Stimulated activated CD4-positive, alpha-beta T cell treated with anti-CD3 and anti-CD28 coated beads, Interleukin-1b, Interleukin-23, amount 100 ng/mL, for 48 hours (primary cell): ENCODE measurements at places on chromosomes 3 and 15.
A peak's percentile ranks its signal among the peaks of the same experiment; 100 is the strongest.

DNA sequence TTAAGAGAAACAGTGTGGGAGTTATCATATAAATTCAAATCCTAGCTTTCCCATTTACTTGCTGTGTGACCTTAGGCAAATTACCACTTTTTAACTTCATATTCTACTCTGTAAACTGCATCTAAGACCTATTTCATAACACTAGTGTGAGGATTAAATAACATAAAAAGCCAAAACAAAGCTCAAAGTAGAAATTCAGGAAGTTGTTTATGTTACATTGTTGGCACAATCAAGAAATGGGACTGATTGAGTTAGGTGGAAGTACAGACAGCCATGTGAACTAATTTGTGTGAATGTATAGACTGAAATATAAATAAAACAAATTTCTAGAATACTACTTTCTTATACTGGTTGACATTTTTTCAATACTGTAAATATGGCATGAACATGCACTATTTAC is 131.7 kb downstream of the STAG1 start:
- DNase-seq: no peak

- no peak for DNase-seq
Observed at GRCh38 chr15:64398575-64398974, 10.9 kb downstream of the TRIP4 start.

GRCh38 chr3:59566481-59566975 is 516.7 kb upstream of the CFAP20DC start:
- DNase-seq: peak; percentile 51

- no peak for DNase-seq
Observed at GRCh38 chr15:64134345-64134829, 17.1 kb upstream of the SNX22 start.

DNA sequence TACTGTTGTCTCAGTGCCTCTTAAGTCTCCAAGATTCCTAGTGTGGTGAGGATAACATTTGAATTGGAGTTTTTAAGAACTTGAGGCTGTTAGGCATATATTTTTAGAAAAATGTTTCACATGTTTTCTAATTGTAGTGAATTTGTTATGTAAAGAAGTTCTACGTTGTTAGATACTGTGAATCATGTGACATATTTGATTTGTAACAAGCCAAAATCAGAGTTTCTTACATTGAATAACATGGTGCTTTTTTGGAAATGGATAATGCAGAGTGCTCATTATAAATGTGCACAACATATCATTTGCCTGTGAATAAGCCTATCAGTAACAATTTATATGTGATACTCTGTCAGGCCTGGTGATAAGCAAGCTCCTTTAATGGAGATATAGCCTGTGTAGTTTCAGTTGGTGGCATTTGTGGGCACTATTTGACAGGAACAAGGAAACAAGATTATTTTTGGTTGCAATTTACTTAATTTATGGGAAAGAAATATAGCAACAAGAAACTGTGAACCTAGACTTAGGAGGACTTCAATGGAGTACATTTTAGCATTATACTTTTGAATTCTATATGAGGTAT is 328.8 kb downstream of the ARPP21 start:
- DNase-seq: no peak

GRCh38 chr3:3586843-3587646 is 212.2 kb upstream of the LRRN1 start:
- DNase-seq: no peak

DNA sequence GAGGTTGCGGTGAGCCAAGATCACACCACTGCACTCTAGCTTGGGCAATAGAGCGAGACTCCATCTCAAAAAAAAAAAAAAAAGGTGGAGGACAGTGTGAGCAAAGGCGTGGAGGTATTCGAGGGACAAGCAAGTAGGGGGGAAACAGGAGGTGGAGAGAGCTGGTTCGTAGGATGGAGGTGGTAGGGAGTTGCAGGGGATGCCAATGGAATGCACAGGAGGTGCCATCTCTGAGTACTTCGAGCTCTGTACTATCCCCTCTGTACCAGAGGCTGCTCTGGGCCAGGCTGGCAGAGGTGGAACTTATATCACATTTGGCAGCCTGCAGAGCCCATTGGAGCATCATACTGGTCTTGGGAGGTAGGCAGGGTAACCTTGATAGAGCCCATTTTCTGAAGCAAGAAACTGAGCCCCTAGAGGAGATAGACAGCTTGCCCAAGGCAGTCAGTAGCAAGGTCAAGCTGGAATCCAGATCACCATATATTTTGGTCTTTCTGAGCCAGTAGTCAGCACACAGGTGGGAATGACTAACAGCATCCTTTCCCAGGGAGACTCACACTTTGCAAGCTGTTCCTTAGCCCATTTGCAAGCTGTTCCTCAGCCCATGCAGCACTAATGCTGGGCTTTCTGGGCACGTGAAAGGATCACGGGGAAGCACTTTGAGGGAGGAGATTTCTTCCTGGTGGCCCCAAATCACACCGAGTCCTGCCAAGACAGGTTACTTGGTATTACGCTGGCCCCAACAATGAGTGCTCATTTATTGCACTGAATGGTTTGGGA is 9.2 kb upstream of the CCDC33 start:
- DNase-seq: no peak

GRCh38 chr15:65939901-65940617 is 70.8 kb downstream of the RAB11A start:
- DNase-seq: no peak

- DNase-seq: no peak
Observed at GRCh38 chr3:178631950-178632349, 95.7 kb downstream of the KCNMB2 start.

GRCh38 chr15:58457466-58457965 is 25.7 kb downstream of the LIPC start:
- DNase-seq: peak; percentile 38

GRCh38 chr3:126380011-126380768 is 14.5 kb upstream of the CFAP100 start:
- no peak for DNase-seq

DNA sequence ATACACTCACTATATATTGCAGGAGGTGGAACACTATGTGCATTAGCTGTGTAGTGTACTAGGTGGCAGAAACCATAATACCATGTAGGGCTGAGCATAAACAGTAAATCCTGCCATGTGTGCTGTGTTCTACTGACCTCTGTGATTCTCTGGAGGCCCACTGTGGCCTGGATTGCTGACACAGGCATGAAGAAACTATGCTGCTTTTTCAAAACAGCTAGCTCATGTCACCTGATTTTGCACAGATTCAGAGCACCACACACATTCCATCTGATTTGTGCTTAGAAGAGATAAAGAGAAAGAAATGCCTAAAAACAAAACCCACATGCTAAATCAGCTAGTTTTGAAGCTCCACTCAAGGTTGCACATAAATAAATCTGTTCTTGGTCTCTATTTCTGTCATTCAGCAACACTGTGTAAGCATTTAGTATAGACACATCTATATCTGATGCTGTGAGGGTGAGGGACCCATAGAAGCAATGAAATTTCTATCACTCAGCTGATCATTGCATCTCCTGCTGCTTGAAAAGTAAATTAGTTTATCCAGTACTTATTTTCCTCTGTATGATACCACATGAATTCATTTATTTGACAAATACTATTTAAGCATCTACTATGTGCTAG is 1007.7 kb upstream of the SEMA6D start:
- no peak for DNase-seq

DNA sequence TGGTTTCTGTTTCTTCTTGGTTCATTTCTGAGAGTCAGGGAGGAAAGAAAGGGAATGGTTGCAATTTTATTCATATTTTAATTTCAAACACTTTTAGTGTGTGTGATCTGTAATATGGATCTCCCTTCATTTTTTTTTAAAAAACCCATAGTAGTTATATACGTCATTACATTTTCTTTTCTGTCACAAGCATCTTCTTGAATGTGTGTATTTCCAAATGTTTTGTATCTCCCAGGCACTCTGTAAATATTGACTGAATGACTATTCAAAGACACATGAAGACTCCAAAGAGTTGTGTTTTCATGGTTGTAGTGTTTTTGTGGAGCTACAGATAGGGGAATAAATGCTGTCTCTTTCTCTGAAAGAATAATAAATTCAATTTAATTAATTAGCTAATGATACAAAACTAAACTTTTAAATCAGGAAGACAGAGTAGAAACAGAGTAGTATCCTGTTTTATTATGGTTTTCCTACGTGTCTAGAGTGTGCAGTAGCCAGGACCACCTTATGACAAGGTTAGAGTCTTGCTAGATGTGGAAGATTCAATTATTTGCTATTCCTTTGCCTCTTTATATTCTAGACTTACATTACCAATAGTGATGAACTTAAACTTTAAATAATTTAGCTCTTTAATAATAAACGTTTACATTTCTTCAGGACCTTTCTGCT is 35.5 kb downstream of the NECTIN3 start:
- no peak for DNase-seq

- DNase-seq: no peak
Observed at GRCh38 chr3:37097776-37098175, 76.6 kb downstream of the LRRFIP2 start.

DNA sequence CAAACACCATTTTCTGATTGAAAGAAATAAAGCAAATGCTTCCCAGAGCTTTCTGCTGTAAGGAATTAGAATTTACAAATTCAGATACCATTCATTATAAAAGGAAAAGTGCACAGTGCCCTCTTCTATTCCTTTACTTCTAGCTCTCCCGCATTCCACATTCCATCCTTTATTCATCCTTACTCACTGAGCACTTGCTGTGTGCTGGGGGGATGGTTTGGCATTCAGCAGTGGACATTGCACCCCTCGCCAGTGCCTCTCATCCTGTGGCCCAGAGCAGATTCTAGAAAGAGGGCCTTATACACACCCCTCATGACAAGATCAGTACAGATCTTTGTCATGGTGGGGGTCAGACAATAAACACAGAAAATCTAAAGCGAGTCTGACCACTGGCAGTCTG is 73.0 kb downstream of the MGLL start:
- no peak for DNase-seq

DNA sequence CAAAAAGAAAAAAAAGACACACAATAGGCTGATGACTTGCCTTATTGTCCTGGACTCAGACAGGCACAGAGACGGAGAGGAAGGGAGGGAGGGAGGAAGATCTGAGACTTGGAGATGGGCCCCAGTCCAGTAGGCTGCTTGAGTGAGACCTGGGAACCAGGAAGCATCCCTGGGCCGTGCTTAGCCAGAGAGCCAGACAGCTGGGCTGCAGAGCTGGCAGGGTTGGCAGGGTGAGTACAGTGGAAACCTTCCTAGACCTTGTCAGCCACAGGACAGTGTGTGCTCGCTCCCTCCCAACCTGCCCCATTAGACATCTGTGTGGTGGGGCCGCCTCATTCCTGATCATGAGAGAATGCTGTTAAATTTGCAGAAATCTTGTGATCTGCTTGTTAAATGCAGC is 107.9 kb upstream of the ALDH1A3 start:
- DNase-seq: no peak

DNA sequence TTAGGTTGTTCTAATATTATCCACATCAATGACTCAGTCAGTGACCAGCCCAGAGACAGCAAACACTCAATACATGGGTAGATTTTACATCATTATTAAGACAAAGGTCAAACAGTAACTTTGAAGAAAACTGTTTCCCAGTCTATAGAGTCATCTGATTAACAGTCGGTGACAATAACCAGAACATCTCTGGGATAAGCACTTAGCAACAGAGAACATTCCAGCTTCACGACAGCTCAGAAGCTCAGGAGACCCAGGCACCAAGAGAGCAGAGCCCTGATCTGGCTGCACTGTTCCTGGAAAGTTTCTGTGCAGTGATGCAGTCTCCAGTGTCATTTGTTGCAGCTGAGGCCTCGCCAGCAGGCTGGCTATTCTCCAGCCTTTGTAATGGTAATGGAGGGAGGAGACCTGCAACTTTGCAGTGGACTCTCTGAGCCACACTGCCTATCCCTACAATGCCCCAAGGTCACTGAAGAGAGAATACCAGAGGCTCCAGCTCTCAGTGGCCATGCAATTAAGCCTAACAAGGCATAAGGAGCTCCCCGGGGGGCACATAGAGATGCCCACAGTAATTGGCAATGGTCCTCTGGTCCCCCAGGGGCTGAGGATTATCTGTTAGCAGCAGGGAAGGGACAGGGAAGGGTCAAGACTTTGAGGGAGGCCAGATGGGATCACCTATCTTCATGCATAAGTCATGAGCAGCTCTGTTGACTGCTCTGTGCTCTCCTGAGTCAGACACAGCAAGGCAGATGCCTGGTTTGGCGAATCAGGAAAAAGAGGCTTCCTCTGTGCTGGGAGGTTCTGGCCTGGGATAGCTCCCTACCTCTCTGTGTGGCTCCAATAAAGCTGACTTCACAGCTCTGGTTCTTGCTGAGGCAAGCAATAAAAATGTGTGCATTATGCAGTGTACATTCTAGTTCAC is 163.6 kb downstream of the CTNNB1 start:
- DNase-seq: no peak

DNA sequence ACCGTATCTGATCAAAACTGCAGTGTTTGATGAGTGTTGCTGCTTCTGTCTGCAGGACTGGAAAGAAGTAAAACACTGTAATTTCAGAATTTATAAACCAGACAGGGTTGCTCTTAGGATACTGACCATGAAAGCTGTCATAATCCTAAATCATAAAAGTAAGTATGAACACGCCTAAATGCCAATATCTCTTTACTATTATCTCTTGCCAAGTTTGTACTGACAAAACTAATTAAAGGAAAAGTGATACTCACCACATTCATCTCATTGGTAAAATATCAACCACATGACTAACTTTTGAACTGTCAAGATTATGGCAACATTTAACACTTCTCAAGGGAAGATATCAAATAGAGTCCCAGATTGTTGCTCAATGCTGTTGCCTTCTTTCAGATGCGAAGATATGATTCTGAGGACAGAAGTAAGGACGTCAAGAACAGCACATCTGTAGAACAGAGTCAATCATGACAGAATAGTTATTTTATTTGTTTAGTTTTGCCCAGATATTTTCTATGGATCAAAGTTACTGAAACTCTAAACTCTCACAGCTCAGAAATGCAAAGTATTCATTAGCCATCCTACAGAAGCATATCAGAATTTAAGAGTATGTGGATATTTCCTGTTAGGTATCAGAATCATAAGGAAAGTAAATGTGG is 61.4 kb upstream of the COL8A1 start:
- no peak for DNase-seq

DNA sequence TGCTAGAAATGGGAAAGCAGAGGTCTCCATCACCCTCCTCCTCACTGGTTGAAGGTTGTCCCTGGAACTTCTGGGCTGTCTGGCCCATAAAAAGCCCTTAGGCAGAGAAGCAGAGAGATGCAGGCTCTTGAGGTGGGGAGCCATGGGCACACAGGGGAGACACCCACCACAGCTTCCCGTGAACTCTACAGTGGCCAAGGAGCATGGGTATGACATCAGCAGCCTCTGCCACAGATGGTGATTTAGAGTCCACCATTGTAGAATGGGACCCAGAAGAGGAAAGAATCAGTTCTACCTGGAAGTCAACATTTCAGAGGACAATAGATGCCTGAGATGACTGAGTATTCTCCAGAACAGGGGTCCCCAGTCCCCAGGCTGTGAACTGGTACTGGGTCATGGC is 105.6 kb upstream of the LRRN1 start:
- no peak for DNase-seq

- DNase-seq: no peak
Observed at GRCh38 chr3:107627962-107628542, 105.3 kb downstream of the BBX start.

GRCh38 chr3:151307131-151307530 is 9.5 kb downstream of the GPR87 start:
- no peak for DNase-seq

GRCh38 chr3:173398111-173398479 is 551 bp downstream of the NLGN1 start:
- no peak for DNase-seq
